Retina (tissue), 1 donor: ENCODE measurements at places on chromosomes 5 and 9.

DNA sequence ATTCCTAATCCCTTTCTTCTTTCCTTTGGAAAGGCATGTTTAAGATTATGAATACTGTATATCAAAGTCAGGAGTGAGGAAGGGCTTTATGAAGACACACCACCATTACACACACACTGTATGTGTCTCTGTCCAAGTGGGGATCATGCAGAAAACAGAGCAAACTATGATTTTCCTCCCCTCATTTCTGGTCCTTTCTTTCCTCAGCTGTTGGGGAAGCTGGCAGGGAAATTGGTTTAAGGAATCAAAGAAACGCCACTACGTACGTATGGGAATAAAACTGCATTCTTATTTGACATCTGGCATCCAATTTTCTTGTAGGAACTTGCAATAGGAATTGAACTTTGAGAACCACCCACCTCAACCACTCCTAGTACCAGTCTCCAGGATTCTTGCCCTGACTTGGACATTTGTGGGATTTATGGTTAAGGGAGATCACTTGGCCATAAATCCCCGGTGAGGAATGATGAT, 125.8 kb downstream of the PDE4D start:
- no peak for DNase-seq

- DNase-seq, result no peak
Observed at GRCh38 chr9:111094433-111094924, 56.2 kb upstream of the LPAR1 start.

GRCh38 chr5:36261186-36261585, 19.5 kb upstream of the NADK2 start:
- DNase-seq, result no peak

DNA sequence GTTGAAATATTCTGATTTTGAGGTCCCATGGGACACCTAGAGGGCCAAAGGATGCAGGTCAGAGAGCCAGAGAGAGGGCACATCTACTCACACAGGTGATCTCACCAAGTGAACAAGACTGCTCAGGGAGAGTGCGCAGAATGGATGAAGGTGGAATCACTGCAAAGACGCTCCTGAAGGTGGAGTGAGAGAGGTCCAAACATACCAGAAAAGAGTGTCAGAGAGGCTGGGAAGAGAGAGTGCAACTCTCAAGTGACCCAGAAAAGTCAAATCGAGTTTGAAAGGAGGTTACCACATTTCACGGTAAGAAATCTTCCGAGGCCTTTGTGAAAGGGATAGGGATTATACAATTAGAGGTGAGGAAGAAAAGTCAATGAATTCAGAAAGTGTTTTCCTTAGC, 173.4 kb downstream of the EPB41L4A start:
- peak; percentile 20 for DNase-seq

DNA sequence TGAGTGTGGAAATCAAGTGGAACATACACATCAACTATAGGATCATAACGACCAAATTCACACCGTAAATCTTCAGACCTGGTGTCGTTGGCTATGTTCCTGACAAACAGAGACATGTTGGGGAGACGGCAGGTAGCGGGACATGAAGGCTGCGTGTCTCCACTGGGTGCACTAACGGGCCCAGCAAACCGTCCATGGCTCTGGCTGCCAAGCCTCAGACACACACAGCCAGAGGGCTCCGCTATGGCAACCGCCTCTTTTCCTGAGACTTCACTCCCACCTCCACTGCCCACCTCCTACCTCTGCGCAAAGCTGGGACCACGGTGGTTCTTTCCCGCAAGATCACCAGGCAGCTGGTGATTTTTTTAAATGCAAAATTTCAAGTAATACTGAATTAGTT, 16.3 kb downstream of the TMEM38B start:
- no peak for DNase-seq

DNA sequence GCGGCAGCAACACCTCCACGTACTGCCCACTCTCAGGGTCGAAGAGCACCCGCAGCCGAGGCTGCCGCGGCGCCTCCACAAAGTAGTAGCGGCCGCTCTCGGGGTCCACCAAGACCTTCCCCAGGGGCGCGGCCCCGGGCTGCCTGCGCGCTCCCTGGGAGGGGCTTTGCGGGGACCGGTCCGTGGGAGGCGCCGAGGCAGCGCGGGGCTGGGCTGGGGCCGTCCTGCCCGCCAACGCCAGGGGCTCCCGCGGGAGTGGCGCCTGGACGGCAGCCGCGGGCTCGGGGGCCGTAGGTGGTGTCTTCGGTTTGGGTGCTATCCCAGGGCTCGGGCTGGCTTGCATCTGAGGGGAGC, 2.6 kb upstream of the MZB1 start:
- DNase-seq, result no peak

DNA sequence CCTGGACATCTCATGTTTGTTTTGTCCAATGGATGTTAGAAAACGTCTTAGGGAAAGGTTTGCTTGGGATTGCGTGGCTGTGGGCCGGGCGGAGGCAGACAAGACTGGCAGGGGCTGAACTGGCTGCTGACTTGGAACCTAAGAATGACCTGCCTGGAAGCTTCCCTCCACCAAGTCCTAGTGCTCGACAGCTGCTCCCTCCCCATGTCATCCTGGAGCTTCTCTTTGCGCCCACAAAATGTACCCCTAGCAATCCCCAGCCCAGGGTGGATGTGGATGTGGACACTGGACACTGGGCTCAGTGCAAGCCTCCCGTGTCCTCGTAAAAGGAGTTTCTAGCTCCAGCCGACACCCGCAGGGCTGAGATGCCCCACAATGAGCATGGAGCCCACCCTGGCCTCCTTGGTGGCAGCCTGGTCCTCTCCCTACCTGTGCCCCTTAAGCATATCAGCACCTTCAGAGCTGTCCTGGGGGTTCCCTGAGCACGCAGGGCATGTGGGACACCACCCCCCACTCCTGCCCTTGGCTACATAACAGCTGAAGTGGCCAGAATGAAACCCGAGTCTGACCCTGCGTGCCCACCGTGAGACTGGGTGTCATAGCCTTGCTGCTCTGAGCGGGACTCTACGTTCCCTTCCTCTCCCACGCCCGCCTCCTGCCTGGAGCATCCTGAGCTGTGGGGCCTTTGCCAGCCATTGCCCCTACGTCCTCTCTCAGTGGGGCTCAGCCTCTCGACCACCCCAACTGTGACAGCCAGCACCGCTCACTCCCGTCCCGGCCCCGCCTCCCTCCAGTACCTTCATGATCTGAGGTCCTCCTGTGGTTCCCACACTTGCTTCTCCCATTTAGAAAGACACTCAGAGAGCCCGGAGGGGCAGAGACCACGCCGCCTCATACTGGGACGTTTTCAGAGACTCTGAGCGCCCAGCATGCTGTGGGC, 180.8 kb downstream of the ROR2 start:
- DNase-seq, result no peak

- peak; percentile 60 for DNase-seq
Observed at GRCh38 chr9:36828611-36829013, 205.5 kb downstream of the PAX5 start.

DNA sequence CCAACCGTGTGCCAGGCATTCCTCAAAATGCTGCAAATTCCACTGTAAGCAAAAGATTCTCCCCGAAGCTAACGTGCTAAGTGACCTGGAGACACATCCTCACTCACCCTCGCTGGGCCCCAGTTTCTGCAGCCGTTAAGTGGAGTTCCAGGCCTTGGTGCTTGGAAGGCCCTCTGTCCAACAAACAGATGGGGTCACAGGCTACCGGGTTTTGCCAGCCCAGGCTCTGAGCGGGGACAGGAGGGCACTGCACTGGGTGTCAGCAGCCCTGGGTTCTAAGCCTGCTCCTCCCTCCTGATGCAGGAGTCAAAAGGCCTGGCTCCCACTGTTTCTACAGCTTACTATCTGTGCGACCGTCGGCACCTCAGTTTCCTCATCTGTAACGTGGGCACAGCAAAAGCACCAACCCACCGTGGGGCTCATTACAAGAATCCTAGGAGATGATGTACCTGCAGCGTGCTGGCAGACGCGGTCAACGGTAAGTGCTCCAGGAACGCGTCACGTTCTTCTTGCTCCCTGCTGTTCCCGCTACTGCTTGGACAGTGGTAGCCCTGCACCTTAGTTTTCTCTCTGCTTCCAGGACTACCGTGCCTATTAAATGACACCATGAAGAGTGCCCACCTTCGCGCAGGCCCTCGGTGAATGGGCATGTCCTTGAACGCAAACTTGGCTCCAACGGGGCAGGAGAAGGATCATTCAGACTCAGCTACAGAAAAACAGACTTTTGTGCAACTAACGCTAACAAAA, 84.8 kb downstream of the ADAMTS2 start:
- DNase-seq, result no peak

DNA sequence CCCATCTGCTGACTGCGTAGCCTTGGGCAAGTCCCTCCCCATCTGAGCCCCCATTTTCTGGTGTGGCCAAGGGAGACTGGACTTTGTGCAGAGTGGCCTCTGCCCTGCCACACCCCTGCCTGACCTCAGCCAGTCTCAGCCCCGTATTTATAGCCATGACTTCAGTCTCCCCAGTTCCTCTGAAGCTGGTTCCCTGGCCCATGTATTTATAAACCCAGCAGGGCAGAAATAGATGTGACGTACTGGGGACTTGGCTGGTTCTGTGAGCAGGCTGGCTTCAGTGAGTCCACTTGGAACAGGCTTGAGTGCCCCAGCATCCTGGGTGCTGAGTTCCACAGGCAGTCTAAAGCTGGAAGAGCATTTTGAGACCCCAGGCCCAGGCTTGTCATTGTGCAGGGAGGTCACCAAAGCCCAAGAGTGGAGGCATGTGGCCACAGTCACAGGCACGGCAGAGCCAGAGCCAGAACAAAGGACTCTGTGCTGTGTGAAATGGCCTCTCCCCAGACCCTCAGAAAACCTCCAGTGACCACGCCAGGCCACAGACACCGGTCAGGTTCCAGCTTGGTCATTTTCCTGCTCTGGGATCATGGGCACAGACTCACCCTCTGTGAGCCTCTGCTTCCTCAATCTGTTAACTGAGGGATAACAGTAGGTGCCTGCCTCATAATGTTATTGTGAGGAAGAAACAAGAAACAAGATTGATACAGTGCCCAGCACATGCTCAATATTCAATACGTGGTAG, 30.4 kb upstream of the SYNPO start:
- no peak for DNase-seq

- DNase-seq, result peak; percentile 50
Observed at GRCh38 chr5:160263326-160263855, 34.1 kb downstream of the FABP6 start.

- DNase-seq, result no peak
Observed at GRCh38 chr9:5941214-5941613, 50.5 kb downstream of the MLANA start.

GRCh38 chr9:100584951-100585350, 7.1 kb downstream of the CAVIN4 start:
- no peak for DNase-seq

- DNase-seq, result no peak
Observed at GRCh38 chr5:76497065-76497460, 94.0 kb downstream of the IQGAP2 start.

GRCh38 chr5:81896764-81897163, 75.1 kb upstream of the ATG10 start:
- DNase-seq, result no peak

DNA sequence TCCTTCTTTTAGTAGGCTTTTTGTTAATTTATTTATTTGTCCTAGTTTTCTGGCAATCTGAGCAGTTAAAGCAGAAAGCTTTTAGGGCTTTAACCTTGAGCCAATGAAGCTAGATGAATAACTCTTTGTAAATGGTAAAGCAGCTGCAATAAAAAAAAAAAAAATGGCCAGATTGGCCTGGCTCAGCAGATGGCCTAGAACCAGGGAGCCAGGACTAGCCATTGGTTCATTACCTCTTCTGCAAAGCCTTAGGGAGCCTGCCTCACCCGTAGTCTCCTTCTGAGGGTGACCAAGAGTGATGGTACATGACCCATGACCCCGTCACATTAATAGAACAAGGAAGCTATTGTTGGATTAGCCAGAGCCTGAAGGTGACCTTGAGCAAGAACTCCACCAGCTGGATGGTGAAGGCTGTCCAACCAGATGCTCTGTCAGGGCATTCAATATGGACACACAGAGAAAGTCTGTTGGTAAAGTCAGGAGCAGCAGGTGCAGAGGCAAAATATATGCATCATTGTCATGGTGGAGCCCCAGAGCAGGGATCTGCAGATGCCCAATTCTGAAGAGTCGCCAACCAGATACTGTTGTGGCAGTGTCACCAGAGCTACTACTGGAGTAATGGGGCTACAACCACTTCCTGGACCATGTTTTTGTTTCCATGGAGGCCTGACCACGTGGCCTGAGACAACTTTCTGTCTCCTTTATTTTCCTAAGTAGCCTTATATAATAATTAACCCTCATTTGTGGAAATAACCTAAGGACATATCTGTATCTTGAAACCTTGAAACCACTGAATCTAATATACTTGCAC, 100.7 kb downstream of the MTX3 start:
- no peak for DNase-seq

- no peak for DNase-seq
Observed at GRCh38 chr5:14105718-14106410, 37.3 kb upstream of the TRIO start.

DNA sequence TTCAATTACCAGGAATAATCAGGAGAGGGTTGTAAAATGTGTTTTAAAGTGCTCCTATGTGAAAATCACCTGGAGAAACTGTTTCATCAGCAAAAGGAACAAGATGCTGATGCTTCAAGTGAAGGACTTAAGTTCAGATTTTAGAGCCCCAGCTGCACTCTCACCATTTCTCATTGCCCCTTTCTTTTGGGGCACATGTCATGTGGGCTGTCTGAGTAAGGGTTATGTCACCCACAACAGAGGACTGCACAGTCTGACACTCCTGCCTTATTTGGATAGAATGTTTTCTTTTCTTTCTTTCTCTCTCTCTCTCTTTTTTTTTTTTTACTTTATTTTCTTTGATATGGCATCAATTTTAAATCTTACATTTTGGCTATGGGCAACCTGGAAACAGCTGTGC, 204.1 kb upstream of the EFNA5 start:
- no peak for DNase-seq

DNA sequence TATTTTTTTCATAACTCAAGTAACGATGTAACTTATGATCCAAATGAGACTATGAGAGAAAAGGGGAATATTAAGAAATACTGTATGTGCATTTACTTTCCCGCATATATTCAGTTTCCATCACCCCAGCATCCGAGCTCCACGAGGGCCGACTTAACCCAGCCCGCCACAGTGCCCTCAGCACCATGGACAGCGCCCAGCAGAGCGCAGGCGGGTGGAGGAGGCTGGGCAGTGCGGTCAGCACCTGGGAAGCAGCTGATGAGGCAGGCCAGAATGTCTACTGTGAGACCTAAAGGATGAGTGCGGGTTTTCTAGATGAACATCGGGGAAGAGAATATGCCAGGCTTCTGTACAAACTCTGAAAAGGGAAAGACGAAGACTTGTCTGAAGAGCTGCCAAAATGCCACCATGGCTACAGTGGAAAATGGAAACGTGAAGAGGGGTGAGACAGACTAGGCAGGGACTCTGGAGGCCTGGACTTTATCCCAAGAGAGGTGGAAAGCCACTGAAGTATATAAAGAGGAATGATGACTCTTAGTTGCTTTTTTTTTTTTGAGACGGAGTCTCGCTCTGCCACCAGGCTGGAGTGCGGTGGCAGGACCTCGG, 34.5 kb upstream of the MED27 start:
- DNase-seq, result peak; percentile 70

DNA sequence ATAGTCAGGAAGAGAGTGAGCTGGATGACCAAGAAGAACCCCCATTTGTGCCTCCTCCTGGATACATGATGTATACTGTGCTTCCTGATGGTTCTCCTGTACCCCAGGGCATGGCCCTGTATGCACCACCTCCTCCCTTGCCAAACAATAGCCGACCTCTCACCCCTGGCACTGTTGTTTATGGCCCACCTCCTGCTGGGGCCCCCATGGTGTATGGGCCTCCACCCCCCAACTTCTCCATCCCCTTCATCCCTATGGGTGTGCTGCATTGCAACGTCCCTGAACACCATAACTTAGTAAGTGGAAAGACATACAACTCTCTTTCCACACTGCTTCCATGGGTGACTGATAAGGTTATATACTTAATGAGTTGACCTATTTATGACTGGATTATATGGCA, 51.5 kb downstream of the RAB14 start:
- DNase-seq, result no peak
